Smooth muscle cell of the coronary artery (primary cell): ENCODE measurements at places on chromosomes 12 and 14. TPM values are rescaled to one million over a fixed set of nuclear protein-coding genes. Genes with fewer than 3 reads are reported as not detected.

Gene HOXC13
- total RNA-seq = not detected in 2 replicates

Gene PLEK2
- 2.0 and 18.6 TPM in 2 replicates for total RNA-seq

Gene PTPN6
- 0.08 TPM in 1 of 2 replicates, not detected in the other for total RNA-seq

Gene SLC38A4
- total RNA-seq = 0.35 and 0.60 TPM in 2 replicates

Gene RND1
- total RNA-seq = 5.6 TPM in 1 of 2 replicates, not detected in the other

Gene PTPRO
- 1.1 and 1.2 TPM in 2 replicates for total RNA-seq

Gene SPIC
- total RNA-seq = not detected in 2 replicates

Gene KRT2
- not detected in 2 replicates for total RNA-seq
